ENCODE measurements at places on chromosomes 3 and 15. TPM values are rescaled to one million over a fixed set of nuclear protein-coding genes. Genes with fewer than 3 reads are reported as not detected.

The PAK6 gene
- total RNA-seq: 13.8 TPM

The MUSTN1 gene
- not detected for total RNA-seq

The ZNF662 gene
- 0.40 TPM for total RNA-seq

The C3orf80 gene
- total RNA-seq: 0.50 TPM

The ALPK3 gene
- total RNA-seq: 122 TPM

The SLC28A1 gene
- total RNA-seq: not detected

DNA sequence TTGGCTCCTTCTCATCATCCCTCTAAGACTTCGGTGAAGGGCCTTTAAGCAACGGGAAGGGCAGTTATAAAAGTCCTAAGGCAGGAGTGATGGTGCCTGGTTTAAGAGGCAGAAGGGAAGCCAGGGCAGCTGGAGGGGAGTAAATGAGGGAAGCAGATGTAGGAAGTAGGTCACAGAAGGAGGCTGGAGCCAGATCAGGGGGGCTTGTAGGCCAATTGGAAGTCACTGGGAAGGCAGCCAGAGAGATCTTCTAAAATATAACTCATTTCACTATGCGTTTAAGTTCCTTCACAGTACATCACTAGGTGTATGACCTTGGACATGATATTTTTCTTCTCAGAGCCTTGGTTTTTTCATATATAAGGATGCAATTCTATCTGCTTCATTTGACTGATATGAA lies 94.7 kb downstream of the MYH15 start:
- H3K4me1 ChIP-seq: peaks cover 9% of the 10 kb centered on the region
- peaks cover 1% of the 10 kb centered on the region for H3K36me3 ChIP-seq
- H3K27me3 ChIP-seq: no peaks in the 10 kb centered on the region

- DNase-seq: no peak
- peaks cover 1% of the 10 kb centered on the region for H3K36me3 ChIP-seq
- peaks cover 21% of the 10 kb centered on the region for H3K27me3 ChIP-seq
- H3K4me1 ChIP-seq: no peaks in the 10 kb centered on the region
Observed at GRCh38 chr3:128588147-128588546, 62.5 kb downstream of the RPN1 start.

DNA sequence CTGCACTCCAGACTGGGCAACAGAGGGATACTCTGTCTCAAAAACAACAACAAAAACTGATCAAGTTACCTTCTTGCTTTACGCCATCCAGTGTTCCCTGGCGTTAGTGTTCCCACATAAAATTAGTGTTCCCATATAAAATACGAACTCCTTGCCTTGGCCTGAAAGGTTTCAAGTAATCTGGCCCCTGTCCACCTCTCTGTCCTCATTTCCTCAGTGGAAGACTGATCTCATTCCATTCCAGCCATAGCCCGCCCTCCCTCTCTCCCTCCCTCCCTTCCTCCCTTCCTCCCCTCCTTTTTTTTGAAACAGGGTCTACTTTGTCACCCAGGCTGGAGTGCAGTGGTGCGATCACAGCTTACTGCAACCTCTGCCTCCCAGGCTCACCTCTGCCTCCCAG lies 2.8 kb upstream of the CAND2 start:
- no peak overlapping the region for H3K27ac ChIP-seq
- no peak for DNase-seq
- no peaks in the 10 kb centered on the region for H3K4me1 ChIP-seq
- no peaks in the 10 kb centered on the region for H3K36me3 ChIP-seq
- H3K4me3 ChIP-seq: no peak overlapping the region

DNA sequence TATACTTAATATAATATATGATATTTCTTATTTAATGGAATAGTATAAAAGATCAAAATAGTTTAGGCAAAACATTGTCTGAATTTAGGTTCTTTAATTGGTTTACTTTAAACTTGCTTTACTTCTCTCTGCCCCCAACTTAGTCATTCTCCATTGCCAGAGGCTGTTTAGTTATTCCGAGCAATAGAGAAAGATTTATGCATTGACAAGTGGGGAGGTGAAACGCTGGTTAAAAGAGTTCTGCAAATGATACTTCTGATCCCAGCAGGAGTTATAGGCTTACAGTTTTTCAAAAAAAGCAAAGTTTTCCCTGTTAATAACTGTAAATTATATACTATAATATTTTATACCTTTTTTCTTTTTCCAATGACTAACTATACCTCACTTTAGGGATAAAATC lies 145.4 kb downstream of the EPHA3 start:
- H3K27ac ChIP-seq: no peak overlapping the region
- no peak for DNase-seq
- no peaks in the 10 kb centered on the region for H3K27me3 ChIP-seq
- H3K36me3 ChIP-seq: no peaks in the 10 kb centered on the region
- no peak overlapping the region for H3K4me3 ChIP-seq

DNA sequence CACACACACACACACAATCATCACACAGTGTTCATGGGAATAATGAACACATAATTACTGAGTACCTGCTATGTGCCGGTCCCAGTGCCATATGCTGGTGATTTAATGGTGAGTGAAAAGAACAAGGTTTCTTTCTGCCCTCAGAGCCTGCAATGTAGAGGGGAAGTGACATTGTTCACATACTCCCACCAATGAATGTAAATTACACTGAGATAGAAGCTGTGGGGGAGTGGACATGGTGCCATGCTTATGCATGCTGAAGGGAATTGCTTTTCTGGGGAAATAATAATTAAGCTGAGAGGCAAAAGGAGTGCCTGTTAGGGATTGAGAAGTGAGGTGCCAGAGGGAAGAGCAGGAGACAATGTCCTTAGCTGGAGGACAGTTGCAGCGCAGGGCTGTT lies 175.1 kb downstream of the MFSD1 start:
- H3K4me3 ChIP-seq: no peak overlapping the region
- H3K27ac ChIP-seq: no peak overlapping the region
- no peaks in the 10 kb centered on the region for H3K4me1 ChIP-seq
- H3K36me3 ChIP-seq: no peaks in the 10 kb centered on the region
- no peaks in the 10 kb centered on the region for H3K27me3 ChIP-seq

DNA sequence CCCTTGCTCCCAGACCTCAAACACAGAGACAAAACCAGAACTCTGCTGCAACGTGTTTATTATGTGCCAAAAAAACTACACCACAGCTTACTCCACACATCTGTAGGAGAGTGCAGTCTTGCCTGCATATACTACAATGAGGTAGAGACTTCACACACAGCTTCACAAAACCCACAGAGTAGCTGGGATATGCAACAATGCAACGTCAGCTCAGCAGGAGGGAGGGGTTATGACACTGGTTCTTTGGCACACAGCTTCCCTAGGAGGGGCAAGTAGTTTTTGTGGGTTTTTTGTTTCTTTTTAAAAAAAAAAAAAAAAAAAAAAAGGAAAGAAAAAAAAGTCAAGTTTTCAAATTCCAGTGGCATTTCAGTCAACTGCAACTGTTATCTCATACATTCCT lies 2.9 kb upstream of the RPS17 start:
- H3K36me3 ChIP-seq: peaks cover 3% of the 10 kb centered on the region
- H3K4me1 ChIP-seq: peaks cover 11% of the 10 kb centered on the region
- peaks cover 5% of the 10 kb centered on the region for H3K27me3 ChIP-seq
- no peak overlapping the region for H3K27ac ChIP-seq
- no peak overlapping the region for H3K4me3 ChIP-seq
- DNase-seq: no peak

DNA sequence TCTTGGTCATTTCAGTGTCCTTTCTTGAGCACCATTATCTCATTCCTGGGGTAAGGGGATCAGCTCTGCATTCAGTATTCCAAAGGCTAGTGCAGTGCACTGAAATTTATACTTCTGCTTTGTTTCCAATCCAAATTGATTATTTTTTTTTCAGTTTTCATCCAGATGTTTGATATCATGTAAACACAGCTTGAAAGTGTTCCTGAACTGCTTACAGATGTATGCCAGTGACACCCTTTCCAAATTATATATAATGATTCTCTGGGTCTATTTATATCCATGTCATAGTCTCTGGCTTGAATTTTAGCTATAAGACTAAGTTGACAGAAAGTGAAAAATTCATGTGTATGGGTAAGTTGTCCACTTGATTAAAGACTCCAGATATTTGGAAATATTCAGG lies 11.8 kb upstream of the TNFAIP8L3 start:
- no peaks in the 10 kb centered on the region for H3K4me1 ChIP-seq
- no peak overlapping the region for H3K27ac ChIP-seq
- H3K4me3 ChIP-seq: no peak overlapping the region
- DNase-seq: no peak
- H3K36me3 ChIP-seq: no peaks in the 10 kb centered on the region
- peaks cover 40% of the 10 kb centered on the region for H3K27me3 ChIP-seq

DNA sequence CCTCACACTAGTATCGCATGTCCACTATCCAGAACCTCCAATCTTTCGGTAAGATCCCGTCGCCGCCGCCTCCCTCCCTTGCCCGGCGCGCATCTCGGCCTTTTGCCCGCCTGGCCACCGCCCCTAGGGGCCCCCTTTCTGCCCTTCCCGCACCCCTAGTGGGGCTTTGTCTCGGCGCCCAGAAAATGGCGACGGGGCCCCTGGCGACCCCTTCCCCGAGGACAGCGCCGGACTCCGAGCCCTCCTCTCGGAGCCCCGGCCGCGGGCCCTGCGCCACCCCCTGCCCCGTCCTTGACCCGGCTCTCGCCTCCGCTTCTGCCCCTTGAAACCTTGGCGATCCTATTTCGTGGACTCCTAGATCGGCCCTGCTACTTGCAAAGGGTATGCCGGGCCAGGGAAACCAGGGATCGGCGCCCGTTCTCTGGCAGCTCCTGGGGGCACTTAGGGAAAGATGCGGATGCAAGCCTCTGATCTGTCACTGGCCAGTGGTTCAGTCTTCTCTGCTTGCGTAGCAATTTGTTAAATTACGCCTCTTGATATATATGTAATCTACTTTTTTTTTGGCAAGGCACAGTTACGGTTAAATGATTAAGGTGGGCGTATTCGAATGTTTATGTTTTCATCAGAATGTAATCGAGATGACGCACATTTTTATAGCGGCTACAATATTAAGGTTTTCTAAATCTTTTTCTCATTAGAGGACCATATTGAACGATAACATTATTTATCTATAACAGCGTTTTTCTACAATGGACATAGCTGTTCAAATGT lies 603 bp downstream of the EIF1B start:
- H3K4me3 ChIP-seq: peak overlapping the region; percentile 100
- no peaks in the 10 kb centered on the region for H3K27me3 ChIP-seq
- peaks cover 24% of the 10 kb centered on the region for H3K4me1 ChIP-seq
- peak; percentile 33 for DNase-seq
- H3K36me3 ChIP-seq: peaks cover 19% of the 10 kb centered on the region

DNA sequence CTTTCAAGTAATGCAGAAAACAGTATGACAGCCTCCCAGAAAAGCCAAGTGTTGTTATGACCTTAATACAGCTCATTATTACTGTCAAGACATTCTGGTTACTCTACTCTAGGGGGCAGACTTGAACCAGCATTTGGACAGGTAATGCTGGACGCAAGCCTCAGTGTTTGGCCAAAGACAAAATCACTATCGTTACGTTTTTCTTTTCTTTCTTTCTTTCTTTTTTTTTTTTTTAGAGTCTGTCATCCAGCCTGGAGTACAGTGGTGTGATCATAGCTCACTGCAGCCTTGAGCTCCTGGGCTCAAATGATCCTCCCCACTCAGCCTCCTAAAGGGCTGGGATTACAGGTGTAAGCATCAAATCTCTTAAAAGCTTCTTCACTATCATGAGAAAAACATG lies 29.4 kb upstream of the TMEM45A start:
- H3K4me1 ChIP-seq: no peaks in the 10 kb centered on the region
- peaks cover 4% of the 10 kb centered on the region for H3K27me3 ChIP-seq
- no peak overlapping the region for H3K4me3 ChIP-seq
- H3K27ac ChIP-seq: no peak overlapping the region
- no peaks in the 10 kb centered on the region for H3K36me3 ChIP-seq

GRCh38 chr15:95857124-95857757 lies 473.3 kb upstream of the NR2F2 start:
- no peak overlapping the region for H3K27ac ChIP-seq
- no peak for DNase-seq
- no peaks in the 10 kb centered on the region for H3K36me3 ChIP-seq
- no peaks in the 10 kb centered on the region for H3K27me3 ChIP-seq

DNA sequence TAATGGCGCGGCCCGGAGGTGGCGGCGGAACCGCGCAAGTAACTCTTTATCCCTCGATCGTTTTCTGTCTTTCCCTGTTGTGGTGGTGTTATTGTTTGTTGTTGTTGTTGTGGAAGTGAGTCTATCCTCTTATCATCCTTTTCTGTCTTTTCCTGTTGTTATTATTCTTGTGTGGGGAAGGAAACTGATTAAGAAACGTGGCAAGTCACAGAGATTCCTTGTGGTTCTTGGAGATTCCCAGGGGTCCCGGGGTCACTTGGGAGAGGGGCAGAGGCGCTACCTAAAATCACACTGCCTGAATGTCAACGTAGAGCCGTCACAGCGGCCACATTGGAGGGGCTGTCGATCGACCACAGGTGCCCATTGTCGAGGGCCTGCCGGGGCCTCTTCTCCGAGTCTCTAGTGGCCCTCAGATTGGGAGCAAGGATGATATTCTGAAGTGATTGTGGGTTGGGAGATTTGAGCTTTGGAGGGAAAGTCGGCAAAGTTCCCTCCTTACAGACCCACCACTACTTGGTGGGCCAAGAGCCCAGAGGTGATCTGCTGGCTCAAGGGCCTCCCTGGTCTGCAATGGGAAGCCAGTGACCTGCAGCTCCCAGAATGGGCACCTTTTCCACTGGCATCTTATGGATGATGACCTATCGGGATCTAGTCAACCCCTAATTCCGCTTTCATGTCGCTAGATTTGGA lies 790 bp downstream of the PARP14 start:
- peak overlapping the region; percentile 89 for H3K27ac ChIP-seq
- peaks cover 7% of the 10 kb centered on the region for H3K27me3 ChIP-seq
- peaks cover 3% of the 10 kb centered on the region for H3K36me3 ChIP-seq
- DNase-seq: no peak
- H3K4me1 ChIP-seq: peaks cover 16% of the 10 kb centered on the region
- H3K4me3 ChIP-seq: peak overlapping the region; percentile 89

GRCh38 chr3:98021830-98022560 lies 13.1 kb downstream of the GABRR3 start:
- no peaks in the 10 kb centered on the region for H3K36me3 ChIP-seq
- no peak overlapping the region for H3K27ac ChIP-seq
- H3K4me3 ChIP-seq: no peak overlapping the region
- peaks cover 15% of the 10 kb centered on the region for H3K27me3 ChIP-seq

All from progenitor cell of endocrine pancreas (in vitro differentiated cells).